ENCODE measurements at places on chromosomes 4 and X. TPM values are rescaled to one million over a fixed set of nuclear protein-coding genes. Genes with fewer than 3 reads are reported as not detected.

DNA sequence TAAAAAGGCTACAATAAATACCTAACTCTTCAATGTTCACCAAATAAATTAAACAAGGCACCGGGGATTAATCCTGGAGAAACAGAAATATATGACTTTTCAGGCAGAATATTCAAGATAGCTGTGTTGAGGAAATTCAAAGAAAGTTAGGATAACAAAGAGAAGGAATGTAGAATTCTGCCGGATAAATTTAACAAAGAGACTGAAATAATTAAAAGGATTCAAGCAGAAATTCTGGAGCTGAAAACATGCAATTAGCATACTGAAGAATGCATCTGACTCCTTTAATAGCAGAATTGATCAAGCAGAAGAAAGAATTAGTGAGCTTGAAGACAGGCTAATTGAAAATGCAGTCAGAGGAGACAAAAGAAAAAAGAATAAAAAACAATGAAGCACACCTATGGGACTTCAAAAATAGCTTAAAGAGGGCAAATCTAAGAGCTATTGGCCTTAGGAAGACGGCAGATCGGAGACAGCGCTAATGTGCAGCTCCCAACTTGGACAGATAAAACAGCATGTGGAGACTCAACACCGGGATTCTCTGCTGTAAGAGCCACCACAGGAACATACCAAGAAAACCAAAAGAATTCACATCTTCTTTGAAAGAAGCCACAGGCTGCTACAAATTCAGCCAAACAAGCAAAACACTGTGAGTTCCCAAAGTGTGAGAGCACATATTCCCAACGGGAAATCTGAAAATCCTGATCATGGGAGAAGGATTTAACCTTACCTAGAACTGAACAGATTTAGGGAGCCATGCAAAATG is 1290.9 kb downstream of the PCDH18 start:
- no peak for DNase-seq

GRCh38 chrX:70479922-70480659 is 35.5 kb downstream of the DLG3 start:
- no peak for DNase-seq

DNA sequence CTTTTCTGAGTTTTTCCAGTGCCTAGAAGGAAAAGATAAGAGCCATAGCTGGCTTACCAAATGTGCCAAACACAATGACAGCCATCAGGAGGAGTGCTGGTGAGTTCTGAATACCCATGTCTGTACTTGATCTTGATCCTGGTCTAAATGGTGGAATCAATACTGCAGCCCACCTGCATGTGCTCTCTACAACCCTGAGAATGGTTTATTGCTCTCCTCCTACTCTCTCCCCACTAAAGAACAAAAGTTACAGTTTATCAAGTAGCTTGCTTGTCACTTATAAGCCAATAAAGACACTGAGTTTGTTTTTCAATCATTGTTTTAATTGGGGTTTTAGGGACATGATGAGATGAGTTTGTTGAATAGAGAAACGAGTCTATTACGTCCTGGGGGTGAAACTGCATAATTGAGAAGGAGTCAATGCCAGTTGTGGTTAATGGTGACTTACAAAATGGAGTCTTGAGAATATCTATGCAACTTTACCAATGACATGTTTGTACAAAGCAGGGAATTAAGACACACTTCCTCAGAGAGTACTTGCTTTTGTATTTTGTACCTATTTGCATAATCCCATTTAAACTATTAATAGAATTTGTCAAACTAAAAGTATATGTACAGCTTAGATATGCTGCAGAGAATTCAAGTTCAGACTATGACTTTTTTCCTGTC is 20.8 kb upstream of the CXCL3 start:
- no peak for DNase-seq

SMIM20 gene
- 40.3 TPM for total RNA-seq

DNA sequence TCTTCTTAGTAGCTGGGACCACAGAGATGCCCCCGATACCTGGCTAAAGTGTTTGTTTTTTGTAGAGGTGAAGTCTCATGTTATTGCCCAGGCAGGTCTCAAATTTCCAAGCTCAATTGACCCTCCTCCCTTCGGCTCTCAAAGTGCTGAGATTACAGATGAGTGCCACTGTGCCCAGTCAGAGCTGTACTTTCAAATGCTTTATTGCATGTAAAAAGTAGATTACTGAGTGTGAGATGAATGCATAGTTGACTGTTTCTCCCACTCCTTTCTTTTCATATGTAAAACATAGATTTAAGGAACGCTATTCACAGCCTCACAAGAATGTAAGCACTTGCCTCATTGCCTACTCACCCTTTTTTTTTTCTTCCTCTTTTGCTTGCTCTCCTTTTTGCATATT is 984.4 kb upstream of the PABPC4L start:
- DNase-seq, result no peak

DNA sequence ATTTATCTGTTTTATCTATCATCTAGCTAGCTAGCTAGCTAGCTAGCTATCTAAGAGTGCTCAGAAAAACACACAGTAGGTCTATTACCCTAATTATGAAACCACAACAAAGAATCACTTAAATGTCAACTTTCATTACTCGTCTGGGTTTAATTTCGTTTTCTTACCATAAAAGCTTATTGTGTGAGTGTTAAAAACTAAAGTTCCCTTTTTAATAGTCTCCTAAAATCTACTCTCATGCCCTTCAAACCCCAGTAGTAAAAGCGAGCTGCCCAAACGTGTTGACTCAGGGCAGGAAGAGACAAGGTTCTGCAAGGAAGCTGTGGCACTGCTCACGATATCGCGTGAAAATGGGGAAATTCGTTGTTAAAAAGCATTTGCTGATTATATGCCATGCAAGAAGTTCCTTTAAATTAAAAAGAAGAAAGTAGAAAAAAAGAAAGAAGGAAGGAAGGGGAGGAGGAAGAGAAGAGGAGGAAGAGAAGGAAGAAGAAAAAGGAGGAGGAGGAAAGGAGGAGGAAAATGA is 595 bp downstream of the MBNL3 start:
- DNase-seq, result peak; percentile 36

CCDC158 gene
- 0.90 TPM for total RNA-seq

MAGEA4 gene
- total RNA-seq, result not detected

DNA sequence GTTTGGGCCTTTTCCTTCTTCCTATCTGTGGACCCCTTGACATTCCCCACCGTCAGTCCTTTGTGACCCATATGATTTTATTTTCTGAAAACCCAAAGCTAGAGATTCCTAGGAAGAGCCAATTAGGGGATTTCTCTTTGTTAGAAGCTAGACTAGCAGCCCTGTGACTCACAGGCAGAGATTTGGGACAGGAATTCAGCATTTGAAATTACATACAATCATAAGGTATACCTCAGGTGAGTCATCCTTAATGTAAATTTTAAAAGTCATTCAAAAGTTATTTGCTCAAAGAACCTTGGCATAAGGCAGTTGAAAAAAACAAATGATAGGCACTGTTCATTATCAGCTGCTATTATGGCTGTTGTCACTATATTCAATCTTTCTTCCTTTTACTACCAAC is 40.6 kb downstream of the USP26 start:
- DNase-seq, result no peak

DNA sequence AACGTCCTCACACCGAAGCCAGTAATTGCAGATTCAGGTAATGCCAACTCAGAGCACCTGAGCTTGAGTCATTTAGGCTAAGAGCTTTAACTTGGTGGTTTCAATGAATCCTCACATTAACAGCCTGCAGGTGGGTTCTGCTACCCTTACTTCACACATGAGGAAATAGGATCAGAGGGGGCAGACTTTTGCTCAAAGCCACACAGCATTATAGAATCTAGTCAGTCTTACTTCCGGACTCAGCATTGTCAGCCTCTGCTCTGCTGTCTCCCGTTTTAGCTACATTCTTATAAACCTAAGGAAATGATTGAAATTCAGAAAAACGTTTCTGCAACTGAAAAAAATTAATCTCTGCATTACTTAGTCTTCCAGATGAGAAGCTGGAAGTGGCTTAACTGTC is 6.0 kb downstream of the C4orf50 start:
- no peak for DNase-seq

FRG2 gene
- not detected for total RNA-seq

GRCh38 chrX:24243188-24243587 is 70.7 kb downstream of the SUPT20HL2 start:
- no peak for DNase-seq

- no peak for DNase-seq
Measured at GRCh38 chr4:107801766-107802211, 22.9 kb upstream of the SGMS2 start.

ODAPH gene
- total RNA-seq, result not detected

DNA sequence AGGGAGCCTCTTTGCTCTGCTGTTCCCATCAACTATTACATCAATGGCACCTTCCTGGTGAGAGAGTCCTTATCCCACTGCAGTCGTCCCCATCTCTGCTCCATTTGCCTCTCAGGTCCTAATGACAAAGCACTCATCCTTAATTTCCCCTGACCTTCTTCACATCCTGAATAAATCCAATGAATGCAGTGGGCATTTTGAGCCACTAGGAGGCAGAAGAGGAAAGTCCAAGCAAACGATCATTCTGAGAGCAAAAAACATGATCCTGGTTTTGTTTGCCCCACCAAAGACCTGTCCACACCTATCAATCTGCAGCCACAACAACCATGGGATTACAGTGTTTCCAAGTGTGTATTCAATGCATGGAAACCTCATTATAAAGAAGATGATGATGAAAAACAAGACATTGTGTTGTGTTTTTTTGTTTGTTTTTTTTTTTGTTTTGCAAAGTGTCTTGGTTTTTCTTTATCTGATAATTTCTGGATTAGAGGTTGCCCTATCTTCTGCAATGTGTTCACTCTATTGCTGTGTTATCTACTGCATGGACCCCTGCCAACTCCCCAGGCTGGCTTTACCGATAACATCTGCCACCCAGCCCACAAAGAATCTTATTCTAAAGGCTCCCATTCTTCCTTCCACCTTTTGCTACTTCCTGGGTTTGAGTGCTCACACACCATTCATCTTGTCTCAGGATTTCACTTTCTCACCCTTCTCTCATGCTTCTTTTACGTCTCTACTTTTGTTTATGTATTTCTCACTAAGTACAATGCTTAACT is 207.2 kb downstream of the NLGN4X start:
- no peak for DNase-seq

MTCP1 gene
- 1.6 TPM for total RNA-seq

DNA sequence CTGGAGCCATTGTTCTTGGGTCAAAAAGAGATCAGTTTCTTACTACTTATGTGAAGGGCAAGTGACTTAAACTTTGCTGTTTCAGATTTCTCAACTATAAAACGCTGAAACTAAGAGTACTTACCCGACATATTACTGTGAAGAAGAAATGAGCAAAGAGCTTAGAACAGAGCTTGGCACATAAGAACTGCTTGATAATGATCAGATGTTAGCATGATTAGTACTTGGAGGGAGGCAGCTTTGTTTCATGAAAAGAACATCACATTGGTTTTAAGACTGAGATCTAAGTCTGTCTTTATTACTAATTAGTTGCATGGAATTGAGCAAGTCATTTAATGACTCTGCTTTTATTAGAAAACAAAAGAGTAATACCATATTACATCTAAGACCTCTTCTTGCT is 169.1 kb downstream of the ARHGAP24 start:
- no peak for DNase-seq

GRCh38 chrX:145821291-145821897 is 3.8 kb downstream of the SLITRK2 start:
- no peak for DNase-seq

CFAP99 gene
- not detected for total RNA-seq

VEGFD gene
- 1.6 TPM for total RNA-seq

DNA sequence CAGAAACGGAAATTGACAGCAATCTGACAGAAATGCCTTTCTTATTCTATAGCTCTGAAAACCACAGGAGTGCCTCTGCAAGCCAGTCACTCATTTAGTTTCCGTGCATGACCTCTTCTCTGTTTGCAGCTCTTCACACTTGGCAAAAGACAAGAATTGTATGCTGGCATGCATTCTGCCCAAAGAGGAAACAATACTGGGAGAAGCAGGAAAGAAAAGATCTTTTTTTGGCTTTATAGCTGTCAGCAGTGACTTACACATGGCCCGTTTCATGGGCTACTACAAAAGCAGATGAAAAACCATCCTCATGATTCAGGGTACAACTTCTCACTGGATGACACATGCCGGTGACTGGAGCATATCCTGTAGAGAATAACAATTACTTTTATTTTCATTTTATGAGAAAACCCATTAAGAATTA is 249.4 kb downstream of the ADAMTS3 start:
- peak; percentile 62 for DNase-seq

GRCh38 chr4:36243355-36244256 is 708 bp downstream of the ARAP2 start:
- no peak for DNase-seq

- peak; percentile 67 for DNase-seq
Measured at GRCh38 chr4:138898282-138898681, 117.3 kb upstream of the NOCT start.

DNA sequence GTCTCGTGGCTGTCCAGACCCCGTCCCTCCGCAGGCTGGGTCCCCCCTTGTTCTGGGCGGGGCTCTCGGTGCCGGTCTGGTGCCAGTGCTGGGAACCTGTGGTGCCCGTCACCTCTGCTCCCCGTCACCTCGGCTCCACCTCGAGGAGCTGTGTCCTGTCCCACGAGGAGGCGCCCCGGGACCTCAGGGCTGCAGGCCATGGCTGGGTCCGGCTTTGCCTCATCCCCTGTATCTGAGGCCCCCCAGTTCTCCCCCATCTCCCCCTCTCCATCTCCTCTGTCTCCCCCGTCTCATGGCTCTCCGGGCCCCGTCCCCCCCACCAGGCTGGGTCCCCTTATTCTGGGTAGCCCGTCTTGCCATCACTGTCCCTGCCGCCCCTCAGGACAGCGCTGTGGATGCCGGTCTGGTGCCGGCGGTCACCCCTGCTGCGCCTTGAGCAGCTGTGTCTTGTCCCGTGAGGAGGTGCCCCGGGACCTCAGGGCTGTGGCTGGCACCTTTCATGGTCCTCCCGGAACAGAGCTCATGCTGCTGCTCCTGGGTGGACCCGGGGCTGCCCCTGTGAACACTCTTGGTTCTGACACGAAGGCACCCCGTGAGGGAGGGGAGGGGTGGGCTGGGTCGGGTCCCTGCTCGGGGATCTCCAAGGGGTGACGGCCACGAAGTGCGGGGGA is 13.4 kb upstream of the GTPBP6 start:
- DNase-seq, result no peak

DNA sequence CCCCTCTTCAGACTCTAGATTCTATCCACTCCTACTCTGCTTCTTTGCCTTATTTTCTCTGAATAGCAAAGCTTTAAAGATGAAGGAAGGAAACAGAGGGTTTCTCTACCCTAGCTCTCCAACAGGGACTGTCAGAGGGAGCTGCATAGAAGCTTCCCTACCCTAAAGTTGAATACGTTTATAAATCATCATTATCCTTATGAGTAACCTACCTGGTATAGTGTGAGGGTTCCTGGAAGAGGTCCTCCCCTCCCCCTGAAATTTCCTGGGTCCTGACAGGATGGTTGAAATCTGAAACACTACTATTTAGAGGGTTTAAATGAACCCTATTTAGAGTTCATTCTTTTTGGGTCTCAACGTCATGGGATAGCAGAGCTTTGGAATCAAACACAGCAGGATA is 187.0 kb upstream of the RBPJ start:
- no peak for DNase-seq

WAS gene
- total RNA-seq, result 0.09 TPM

Measured in fibroblast of the aortic adventitia (primary cell).